ENCODE measurements at places on chromosomes 6 and 20.

DNA sequence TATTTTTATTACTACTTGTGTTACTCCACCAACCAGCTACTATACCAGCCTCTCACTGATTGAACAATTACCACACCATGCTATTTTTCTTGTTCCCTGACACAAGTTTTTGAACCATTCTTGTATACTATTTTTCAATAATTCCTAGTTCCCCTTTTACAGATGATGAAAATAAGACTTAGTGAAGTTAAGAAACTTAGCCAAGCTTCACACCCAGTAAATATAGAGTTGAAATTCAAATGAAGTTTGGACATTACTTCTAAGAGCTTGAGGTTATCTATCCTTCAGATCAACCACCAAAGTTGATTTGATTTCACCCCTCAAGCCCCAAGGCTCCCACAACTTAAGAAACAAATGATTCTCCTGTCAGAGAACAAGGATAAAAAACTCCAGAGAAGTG lies 13.1 kb upstream of the BCAS1 start:
- no peak overlapping the region for H3K27ac ChIP-seq
- no peak for DNase-seq
- H3K36me3 ChIP-seq, result peaks cover 3% of the 10 kb centered on the region
- no peak overlapping the region for H3K4me3 ChIP-seq
- peaks cover 19% of the 10 kb centered on the region for H3K4me1 ChIP-seq
- H3K27me3 ChIP-seq, result no peaks in the 10 kb centered on the region

GRCh38 chr20:58038123-58038654 lies 190.3 kb downstream of the ANKRD60 start:
- H3K27ac ChIP-seq, result no peak overlapping the region
- DNase-seq, result no peak
- H3K27me3 ChIP-seq, result peaks cover 15% of the 10 kb centered on the region
- no peak overlapping the region for H3K4me3 ChIP-seq

DNA sequence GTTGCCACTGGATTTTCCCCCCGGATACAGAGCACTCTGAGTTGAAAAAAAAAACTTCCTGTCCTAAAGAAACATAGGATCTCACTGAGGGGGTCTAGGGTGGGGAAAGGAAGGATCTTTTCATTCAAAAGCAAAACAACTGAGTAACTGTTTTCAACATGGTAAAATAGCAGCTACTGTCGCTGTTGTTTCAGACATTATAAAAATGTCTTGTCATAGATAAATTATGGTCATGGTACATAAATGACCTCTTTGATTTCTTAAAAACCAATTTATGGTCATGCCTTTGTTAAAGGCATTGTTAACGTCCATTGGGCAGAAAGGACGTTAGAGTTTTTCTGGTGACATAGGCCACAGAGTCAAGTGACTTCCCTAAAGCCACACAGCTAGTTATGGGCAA lies 180.4 kb upstream of the DTNBP1 start:
- H3K4me1 ChIP-seq, result no peaks in the 10 kb centered on the region
- no peak for DNase-seq
- no peaks in the 10 kb centered on the region for H3K36me3 ChIP-seq
- no peak overlapping the region for H3K4me3 ChIP-seq

GRCh38 chr6:169044381-169045230 lies 209.0 kb downstream of the THBS2 start:
- no peak for DNase-seq
- H3K4me3 ChIP-seq, result no peak overlapping the region
- H3K36me3 ChIP-seq, result no peaks in the 10 kb centered on the region
- no peaks in the 10 kb centered on the region for H3K4me1 ChIP-seq
- no peaks in the 10 kb centered on the region for H3K27me3 ChIP-seq

GRCh38 chr6:113137426-113137825 lies 719.7 kb upstream of the MARCKS start:
- no peak overlapping the region for H3K4me3 ChIP-seq
- H3K27me3 ChIP-seq, result no peaks in the 10 kb centered on the region

- H3K27ac ChIP-seq, result peak overlapping the region; percentile 30
- peak overlapping the region; percentile 77 for H3K4me3 ChIP-seq
- no peaks in the 10 kb centered on the region for H3K27me3 ChIP-seq
- no peaks in the 10 kb centered on the region for H3K36me3 ChIP-seq
Measured at GRCh38 chr6:163405412-163406309, 8.9 kb upstream of the QKI start.

GRCh38 chr6:141484711-141485110 lies 648.0 kb upstream of the GJE1 start:
- no peak overlapping the region for H3K4me3 ChIP-seq
- no peaks in the 10 kb centered on the region for H3K27me3 ChIP-seq
- peaks cover 35% of the 10 kb centered on the region for H3K4me1 ChIP-seq
- peaks cover 8% of the 10 kb centered on the region for H3K36me3 ChIP-seq

DNA sequence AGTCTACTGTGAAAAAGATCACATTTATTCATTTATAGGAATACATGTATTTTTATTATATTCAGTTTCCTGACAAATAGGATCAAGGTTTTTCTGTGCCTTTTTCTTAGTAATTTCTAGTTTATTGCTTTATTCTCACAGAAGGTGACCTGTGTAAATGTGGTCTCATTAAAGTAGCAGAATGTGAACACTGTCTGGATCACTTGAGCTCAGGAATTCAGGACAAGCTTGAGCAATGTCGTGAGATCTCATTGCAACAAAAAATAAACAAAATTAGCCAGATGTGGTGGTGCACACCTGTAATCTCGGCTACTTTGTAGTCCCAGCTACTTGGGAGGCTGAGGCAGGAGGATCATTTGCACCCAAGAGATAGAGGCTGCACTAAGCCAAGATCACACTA lies 516.7 kb downstream of the CDKAL1 start:
- H3K4me1 ChIP-seq, result no peaks in the 10 kb centered on the region
- no peak overlapping the region for H3K4me3 ChIP-seq
- no peak for DNase-seq
- no peaks in the 10 kb centered on the region for H3K27me3 ChIP-seq
- H3K36me3 ChIP-seq, result peaks cover 30% of the 10 kb centered on the region

- H3K27me3 ChIP-seq, result no peaks in the 10 kb centered on the region
- H3K27ac ChIP-seq, result no peak overlapping the region
- no peak overlapping the region for H3K4me3 ChIP-seq
- peaks cover 48% of the 10 kb centered on the region for H3K36me3 ChIP-seq
- DNase-seq, result no peak
Measured at GRCh38 chr6:83867527-83868161, 8.2 kb downstream of the CYB5R4 start.

DNA sequence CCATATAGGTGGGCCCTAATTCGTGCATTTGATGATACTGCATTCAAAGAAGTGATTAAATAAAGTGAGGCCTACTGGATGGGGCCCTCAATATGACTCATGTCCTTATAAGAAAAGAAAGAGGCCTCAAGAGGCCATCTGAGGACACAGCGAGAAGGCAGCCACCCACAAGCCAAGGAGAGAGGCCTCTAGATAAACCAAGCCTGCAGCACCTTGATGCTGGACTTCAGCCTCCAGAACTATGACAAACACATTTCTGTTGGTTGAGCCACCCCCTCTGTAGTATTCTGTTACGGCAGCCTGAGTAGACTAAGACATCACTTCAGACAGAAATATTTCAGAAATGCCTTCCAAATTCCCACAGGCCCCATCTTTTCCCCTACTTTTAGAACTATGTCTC lies 82.5 kb upstream of the PLEKHG1 start:
- no peaks in the 10 kb centered on the region for H3K36me3 ChIP-seq
- H3K4me1 ChIP-seq, result no peaks in the 10 kb centered on the region
- no peak overlapping the region for H3K27ac ChIP-seq
- no peak for DNase-seq
- peaks cover 4% of the 10 kb centered on the region for H3K27me3 ChIP-seq

GRCh38 chr6:74087899-74088298 lies 391.9 kb downstream of the CD109 start:
- peaks cover 9% of the 10 kb centered on the region for H3K27me3 ChIP-seq
- no peak overlapping the region for H3K4me3 ChIP-seq
- DNase-seq, result no peak
- no peak overlapping the region for H3K27ac ChIP-seq
- H3K4me1 ChIP-seq, result no peaks in the 10 kb centered on the region

- H3K36me3 ChIP-seq, result peaks cover 3% of the 10 kb centered on the region
- H3K27me3 ChIP-seq, result no peaks in the 10 kb centered on the region
- H3K4me3 ChIP-seq, result peak overlapping the region; percentile 22
- H3K27ac ChIP-seq, result peak overlapping the region; percentile 88
Measured at GRCh38 chr6:13725570-13725969, 13.9 kb upstream of the RANBP9 start.

DNA sequence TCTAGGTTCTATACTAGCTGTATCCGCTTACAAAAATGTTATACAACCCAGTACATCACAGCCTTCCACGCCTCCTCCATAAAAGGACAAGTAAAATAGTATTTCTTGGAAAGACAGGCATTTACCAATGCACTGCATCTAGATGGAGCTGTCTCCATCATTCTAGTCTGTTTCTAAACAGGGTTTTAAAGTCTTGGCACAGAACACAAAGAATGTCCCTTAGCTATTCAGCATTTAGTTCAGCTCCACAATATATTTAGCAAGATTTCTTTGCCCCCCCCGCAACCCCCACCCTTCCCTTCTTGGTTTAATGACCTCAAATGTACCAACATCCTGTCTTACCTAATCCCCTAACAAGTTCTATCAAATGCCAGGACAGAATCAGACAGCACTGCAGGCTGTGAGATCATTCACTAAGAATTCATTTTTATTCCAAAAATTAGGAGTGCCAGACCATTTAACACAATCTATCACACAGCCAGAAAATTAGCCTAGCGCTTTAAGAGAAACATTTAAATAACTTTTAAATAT lies 198.6 kb downstream of the BACH2 start:
- H3K27ac ChIP-seq, result peak overlapping the region; percentile 82
- peak overlapping the region; percentile 12 for H3K4me3 ChIP-seq
- no peaks in the 10 kb centered on the region for H3K27me3 ChIP-seq

GRCh38 chr6:53578371-53578770 lies 33.5 kb upstream of the GCLC start:
- no peaks in the 10 kb centered on the region for H3K36me3 ChIP-seq
- no peaks in the 10 kb centered on the region for H3K4me1 ChIP-seq
- peaks cover under 1% of the 10 kb centered on the region for H3K27me3 ChIP-seq
- no peak overlapping the region for H3K4me3 ChIP-seq

GRCh38 chr6:15518878-15519277 lies 143.9 kb downstream of the DTNBP1 start:
- no peaks in the 10 kb centered on the region for H3K27me3 ChIP-seq
- DNase-seq, result no peak
- H3K4me3 ChIP-seq, result no peak overlapping the region
- H3K27ac ChIP-seq, result no peak overlapping the region
- peaks cover 13% of the 10 kb centered on the region for H3K4me1 ChIP-seq
- H3K36me3 ChIP-seq, result peaks cover 25% of the 10 kb centered on the region

DNA sequence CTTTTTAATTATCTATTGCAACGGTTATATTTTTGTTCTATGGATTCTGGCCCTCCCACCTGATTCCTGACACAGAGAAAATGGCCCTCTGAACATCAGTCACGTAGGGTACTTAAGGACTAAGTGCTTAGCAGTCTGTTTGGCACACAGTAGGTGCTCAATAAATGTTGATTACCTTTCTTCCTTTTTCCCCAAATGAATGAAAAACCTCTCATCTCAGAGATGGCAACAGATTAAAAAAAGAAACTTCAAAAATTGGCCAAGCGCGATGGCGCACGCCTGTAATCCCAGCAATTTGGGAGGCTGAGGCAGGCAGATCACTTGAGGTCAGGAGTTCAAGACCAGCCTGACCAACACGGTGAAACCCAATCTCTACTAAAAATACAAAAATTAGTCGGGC lies 31.5 kb downstream of the ATXN1 start:
- H3K27me3 ChIP-seq, result no peaks in the 10 kb centered on the region
- H3K36me3 ChIP-seq, result peaks cover 50% of the 10 kb centered on the region
- H3K4me1 ChIP-seq, result peaks cover 69% of the 10 kb centered on the region
- no peak overlapping the region for H3K4me3 ChIP-seq
- peak overlapping the region; percentile 45 for H3K27ac ChIP-seq

DNA sequence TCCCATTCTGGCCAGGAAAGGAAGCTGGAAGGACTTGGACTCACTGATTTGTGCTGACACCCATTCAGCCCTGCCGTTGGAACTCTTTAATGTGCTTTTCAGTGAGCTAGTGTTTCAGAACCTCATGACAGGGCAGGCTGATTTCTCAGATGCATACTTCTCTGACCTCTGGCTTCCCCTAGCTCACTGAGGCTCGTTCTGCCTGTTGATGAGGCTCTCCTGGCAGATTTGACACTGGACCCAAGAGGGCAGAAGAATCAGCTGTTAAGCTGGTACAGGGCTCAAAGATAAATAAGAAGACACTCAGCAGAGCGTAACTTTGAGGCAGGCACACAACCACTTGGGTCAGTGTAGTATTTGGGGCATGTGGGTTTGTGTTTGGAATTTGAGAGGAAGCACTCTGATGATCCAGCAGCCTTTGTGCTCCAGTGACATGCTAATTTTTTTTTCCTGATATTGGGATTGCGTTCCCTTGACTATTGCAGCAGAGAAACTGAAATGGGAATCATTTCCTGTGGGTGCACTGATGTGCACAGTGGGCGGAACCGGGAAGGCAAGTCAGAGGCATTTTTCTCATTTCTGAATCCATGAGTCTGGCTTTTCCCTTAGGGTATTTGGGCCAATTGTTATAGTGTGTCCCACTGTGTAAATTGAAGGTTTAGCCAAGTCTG lies 80.2 kb downstream of the CARMIL1 start:
- no peak overlapping the region for H3K4me3 ChIP-seq
- no peak overlapping the region for H3K27ac ChIP-seq
- H3K36me3 ChIP-seq, result no peaks in the 10 kb centered on the region
- H3K4me1 ChIP-seq, result peaks cover 24% of the 10 kb centered on the region
- no peak for DNase-seq

- H3K4me3 ChIP-seq, result no peak overlapping the region
- H3K36me3 ChIP-seq, result no peaks in the 10 kb centered on the region
- no peaks in the 10 kb centered on the region for H3K4me1 ChIP-seq
- H3K27ac ChIP-seq, result no peak overlapping the region
Measured at GRCh38 chr20:22226849-22227700, 357.3 kb downstream of the FOXA2 start.

DNA sequence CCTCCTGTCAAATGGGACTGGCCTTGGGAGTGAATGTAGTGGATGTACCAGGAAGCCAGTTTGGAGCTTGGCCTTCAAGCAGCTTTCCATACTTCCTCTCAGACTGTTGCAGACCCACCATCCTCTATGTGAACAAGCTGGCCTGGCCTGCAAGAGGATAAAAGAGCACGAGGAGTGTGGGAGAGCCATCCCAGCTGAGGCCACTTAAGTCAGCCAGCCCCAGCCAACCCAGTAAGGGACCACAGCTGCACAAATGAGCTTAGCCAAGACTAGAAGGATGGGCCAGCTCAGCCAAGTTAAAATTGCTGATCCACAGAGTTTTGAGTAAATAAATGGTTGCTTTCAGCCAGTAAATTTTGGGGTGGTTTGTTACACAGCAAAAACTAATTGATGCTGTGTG lies 156.9 kb upstream of the SOX4 start:
- peaks cover 21% of the 10 kb centered on the region for H3K4me1 ChIP-seq
- DNase-seq, result no peak
- no peak overlapping the region for H3K4me3 ChIP-seq
- no peaks in the 10 kb centered on the region for H3K36me3 ChIP-seq
